ENCODE measurements at places on chromosomes 13 and 19.

GRCh38 chr19:35297515-35297848, 5.5 kb downstream of the MAG start:
- no peak for DNase-seq

GRCh38 chr19:33482476-33482875, 39.1 kb downstream of the PEPD start:
- no peak for DNase-seq

DNA sequence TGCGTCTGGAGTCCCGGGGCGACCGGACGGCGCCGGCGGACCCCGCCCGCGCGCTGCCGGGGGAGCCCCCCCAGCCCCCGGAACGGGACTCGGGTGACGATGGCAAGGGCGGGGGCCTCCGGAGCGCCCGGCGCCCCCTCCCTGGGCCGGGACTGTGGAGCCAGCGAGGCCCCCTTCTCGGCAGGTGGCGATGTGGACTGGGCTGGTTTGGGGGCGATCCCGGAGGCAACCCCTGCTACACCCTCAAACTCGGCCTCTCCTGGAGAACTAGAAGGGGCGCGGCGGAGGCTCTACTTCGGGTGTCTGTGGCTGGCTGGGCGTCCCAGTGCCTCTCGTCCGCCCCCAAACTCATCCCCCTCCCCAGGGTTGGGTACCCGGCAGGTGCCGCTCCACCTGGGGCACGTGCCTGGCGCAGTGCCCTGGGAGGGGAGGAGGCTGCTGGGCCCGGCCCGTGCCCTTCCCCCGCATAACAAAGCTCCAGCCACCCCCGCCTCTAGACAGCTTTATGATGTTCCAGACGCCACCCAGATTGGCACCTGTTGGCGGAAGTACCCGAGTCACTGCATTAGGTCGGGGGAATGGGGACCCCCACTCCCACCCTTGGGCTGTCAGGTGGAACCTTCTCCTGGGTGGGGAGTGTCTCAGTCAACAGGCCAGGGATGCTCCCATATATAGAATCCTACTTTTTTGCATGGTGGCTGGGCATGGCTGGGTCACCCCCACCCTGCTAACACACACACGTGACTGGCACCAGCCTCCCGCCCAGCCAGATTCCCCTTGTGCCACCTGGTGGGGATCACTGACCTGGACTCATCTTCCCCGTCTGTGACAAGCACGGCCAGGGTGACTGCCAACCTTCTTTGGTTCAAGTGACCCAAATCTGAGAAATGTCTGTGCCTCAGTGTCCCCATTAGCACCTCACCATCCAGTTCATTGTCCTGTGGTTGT, 722 bp downstream of the PKN1 start:
- peak; percentile 70 for DNase-seq

- DNase-seq: no peak
These were observed 4.4 kb upstream of the TBC1D4 start for GRCh38 chr13:75486146-75487062.

- DNase-seq: peak; percentile 83
These were observed 2.7 kb upstream of the SNAPC2 start for GRCh38 chr19:7917267-7918061.

- DNase-seq: peak; percentile 75
These were observed 477 bp downstream of the PIP5K1C start for GRCh38 chr19:3699741-3700241.

DNA sequence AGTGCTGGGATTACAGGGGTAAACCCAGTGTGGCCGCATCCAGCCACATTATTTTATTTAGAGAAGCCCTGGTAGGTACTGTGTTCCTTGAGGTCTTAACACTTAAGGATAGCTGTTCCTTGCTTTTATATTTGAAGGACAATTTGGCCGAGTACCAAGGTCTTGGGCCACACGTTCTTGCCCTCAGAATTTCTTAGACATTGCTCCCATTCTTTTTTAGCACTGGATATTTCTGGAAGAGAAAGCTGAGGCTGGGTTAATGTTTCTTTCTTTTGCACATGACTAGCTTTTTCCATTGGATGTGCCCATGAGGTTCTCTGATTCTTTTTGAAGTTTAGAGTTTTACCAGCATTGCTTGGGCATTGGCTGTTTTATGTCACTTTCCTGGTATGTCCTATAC, 5.5 kb upstream of the RNF113B start:
- DNase-seq: no peak

GRCh38 chr13:30337061-30337610, 29.8 kb upstream of the KATNAL1 start:
- DNase-seq: no peak

GRCh38 chr19:46880431-46880830, 19.6 kb downstream of the ARHGAP35 start:
- no peak for DNase-seq

DNA sequence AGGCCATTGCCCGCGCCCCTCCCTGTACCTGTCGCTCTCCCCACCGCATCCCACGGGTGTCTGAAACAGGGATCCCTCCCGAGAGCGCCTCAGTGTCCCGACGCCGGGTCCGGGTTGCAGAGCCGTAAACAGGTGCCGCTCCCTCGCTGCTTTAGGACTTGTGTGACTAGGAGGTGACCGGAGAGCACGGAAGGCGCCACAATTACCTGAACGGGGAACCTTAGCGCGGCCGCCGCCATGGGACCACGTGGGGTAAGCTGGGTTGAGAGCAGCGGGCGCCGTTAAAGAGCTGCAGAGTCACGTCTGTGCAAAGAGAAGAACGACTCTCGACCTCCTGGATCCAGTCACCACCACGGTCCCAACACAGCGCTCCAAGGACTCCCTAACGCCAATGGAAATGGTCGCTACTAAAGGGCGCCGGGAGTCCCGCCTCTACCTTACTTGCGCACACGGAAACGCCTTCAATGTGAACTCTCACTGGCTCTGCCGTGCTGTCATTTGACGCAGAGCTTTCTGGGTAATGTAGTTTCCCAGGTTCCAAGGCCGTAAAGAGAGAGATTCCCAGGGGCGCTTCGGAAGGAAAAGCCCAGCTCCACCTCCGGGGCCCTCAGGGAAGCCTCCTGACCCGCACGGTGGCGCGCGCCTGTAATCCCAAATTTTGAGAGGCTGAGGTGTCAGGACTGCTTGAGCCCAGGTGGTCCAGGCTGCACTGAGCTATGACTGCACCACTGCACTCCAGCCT, at the start of gene ZNF552:
Gene ZNF552, minus strand, starts transcription at position 409 of the 742 bp plus-strand sequence. Its CDS starts 170 bp downstream, at position 239.
- peak; percentile 86 for DNase-seq

GRCh38 chr13:91219201-91219600, 128.3 kb upstream of the MIR17HG start:
- DNase-seq: no peak

- DNase-seq: no peak
These were observed 755.3 kb downstream of the UQCRFS1 start for GRCh38 chr19:28457620-28458019.

- DNase-seq: peak; percentile 29
These were observed 11.2 kb downstream of the FBN3 start for GRCh38 chr19:8138201-8138600.

DNA sequence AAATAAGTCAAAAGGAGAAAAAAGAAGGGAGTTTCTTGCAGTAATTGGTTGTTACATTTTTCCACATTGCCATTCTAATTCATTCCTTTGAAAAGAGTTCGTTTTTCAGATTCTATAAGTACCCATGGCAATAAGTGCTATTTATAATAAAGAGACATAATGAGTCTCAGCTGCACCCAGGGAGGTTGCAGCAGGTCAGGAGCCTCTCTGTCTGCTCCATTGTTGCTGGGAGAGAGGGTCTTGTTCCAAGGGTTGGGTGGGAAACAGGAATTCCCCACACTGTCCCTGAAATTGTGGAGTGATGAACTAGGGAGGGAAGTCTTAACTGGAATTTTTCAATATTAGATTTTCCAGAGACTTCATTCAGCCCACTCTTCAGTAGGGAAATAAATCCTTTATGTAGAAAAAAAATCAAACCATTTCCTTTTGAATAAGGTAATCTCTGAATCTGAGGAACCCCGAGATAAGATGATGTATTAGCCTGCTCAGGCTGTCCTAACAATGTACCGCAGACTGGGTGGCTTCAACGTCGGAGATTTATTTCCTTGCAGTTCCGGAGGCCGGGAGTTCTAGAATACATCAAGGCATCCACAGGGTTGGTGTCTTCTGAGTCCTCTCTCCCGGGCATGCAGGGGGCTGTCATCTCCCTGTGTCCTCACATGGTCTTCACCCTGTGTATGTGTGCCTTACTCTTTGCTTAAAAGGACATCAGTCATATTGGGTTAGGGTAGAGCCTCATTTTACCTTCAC, 342.7 kb upstream of the TMTC4 start:
- DNase-seq: no peak

DNA sequence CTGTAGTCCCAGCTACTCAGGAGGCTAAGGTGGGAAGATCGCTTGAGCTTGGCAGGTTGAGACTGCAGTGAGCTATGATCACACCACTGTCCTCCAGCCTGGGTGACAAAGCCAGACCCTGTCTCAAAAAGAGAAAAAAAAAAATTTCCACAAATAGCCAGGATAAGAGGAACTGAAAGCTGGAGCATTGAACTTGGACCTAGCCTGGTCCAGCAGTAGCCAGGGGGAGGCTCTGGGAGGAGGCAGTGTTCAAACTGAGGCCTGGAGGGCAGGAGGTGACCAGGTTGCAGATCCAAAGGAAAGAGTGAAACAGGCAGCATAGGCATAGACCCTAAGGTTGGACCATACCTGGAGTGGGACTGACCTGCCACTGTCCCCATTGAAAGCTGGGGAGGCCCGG, 26.9 kb upstream of the PIK3R2 start:
- DNase-seq: no peak

DNA sequence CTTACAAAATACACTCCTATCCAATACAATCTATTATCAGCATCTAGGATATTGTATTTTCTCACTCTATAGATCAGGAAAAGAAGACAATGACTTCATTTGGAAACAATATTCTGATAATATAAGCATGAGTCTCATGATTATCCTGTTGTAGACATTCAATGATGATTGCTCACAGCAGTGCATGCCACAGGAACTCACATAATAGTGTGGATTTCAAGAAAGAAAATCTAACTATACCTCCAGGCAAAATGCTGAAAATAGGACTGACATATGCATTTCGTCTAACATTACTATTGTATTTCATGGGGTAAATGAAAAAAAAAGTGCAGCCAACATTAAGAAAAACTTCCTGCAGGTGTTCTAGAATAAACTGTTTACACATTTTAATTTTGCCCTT, 122.6 kb downstream of the POSTN start:
- no peak for DNase-seq

DNA sequence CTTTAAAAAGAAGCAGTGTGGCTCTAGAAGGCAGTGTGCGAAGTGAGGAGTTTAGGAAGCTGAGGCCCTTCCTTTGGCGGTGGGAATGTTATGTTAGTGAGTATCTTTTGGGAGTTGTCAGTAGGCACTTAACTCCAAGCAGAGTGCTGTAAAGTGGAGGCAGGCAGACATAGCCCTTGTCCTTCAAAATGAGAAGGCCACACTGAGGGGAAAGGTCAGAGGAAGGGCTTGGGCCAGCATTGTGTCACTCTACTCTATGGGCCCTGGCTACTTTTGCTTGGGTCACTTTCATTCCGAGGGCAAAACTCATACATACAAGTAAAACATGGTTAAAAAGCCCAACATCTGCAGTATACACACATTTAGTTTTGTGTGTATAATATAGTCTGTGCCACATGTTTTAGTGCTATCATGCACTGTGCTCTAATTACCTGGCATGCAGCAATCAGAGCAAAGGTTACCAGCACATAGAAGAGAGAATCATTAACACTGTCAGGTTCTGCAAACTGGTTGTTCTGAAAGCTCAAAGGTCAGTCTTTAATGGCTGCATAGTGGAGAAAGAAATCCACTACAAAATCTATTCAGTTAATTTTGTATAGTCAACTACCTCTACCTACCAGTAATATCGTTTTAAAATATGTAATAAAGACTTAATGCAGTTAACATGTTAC, 64.4 kb downstream of the WASF3 start:
- no peak for DNase-seq

DNA sequence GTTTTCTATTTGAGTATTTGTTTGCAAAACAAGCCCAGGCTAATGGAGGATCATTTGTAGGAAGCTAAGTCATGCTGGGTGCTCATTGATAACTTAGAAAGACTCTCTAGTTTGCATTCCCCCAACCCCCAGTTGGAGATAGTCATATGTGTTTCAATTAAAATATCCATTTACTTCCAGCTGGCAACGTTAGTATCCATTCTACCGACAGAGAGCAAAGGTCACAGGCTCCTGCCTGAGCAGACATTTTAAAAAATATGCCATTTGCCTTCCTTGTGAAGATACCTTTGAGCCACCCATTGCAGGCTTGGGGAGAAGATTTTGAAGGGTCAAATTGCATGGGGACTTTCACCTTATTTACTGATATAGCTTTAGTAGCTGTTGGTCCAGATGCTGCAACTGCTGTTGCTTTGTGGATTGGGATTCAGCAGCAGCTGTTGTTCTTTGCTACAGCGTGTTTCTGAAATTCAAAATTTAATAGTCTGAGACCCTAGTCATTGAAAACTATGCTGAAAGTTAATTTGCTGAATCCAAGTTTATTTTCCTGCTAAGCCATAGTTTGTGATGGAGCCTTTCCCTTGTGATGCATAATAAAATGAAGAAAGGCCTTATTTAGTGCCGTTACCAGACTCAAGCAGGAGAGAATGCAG, 335.1 kb downstream of the GPC6 start:
- DNase-seq: no peak

- DNase-seq: no peak
These were observed 41.6 kb upstream of the CHST8 start for GRCh38 chr19:33580026-33580644.

GRCh38 chr19:42594617-42595489, at the start of gene CEACAM8:
TSS of gene CEACAM8 (minus strand) at chr19:42594924. CDS start at chr19:42594828, 96 bp downstream.
- no peak for DNase-seq

DNA sequence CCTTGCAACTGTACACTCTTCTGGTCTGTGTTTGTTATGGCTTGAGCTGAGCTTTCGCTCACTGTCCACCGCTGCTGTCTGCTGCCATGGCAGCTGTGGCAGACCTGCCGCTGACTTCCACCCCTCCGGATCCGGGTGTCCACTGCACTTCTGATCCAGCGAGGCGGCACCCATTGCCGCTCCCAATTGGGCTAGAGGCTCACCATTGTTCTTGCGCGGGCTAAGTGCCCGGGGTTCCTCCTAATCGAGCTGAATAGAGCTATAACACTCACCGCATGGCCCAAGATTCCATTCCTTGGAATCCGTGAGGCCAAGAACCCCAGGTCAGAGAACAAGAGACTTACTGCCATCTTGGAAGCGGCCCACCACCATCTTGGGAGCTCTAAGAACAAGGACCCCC, 2.2 kb upstream of the PSMC4 start:
- no peak for DNase-seq

DNA sequence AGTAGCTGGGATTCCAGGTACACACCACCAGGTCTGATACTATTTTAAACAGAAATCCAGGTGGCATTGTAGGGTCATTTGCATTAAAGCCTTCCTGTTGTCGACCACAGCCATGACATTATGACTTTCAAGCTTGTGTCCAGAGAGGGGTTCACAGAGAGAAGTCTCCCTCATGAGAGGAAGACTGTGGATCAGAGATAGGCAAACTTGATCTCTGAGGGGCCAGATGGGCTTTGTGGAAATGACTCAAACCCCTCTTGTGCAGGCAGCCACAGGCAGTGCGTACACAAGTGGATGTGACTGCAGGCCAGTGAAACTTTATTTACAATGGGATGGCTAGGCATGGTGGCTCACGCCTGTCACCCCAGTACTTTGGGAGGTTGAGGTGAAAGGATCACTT, 27.8 kb upstream of the F2RL3 start:
- DNase-seq: no peak

- DNase-seq: no peak
These were observed 584.5 kb upstream of the SGCG start for GRCh38 chr13:22596171-22596863.
